ENCODE measurements at places on chromosomes 6 and 20.

DNA sequence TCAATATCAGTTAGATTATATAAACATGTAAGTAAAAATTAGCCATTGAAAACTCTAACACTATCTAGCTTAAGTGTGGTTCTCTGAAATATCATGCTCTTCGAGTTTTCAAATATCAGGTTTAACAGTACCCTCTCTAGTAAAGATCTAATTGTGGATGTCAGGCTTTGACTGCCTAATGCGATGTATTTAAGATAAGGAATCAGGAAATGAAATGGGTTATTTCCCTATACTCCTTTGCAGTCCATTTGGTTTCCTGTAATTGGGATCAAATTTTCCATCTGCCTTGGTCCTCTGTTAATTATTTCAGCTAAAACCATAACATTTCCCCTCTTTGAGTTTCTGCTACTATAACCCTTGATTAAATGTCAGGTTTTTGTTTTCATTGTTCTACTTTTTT is 361.3 kb upstream of the MMS22L start:
- DNase-seq, result no peak

DNA sequence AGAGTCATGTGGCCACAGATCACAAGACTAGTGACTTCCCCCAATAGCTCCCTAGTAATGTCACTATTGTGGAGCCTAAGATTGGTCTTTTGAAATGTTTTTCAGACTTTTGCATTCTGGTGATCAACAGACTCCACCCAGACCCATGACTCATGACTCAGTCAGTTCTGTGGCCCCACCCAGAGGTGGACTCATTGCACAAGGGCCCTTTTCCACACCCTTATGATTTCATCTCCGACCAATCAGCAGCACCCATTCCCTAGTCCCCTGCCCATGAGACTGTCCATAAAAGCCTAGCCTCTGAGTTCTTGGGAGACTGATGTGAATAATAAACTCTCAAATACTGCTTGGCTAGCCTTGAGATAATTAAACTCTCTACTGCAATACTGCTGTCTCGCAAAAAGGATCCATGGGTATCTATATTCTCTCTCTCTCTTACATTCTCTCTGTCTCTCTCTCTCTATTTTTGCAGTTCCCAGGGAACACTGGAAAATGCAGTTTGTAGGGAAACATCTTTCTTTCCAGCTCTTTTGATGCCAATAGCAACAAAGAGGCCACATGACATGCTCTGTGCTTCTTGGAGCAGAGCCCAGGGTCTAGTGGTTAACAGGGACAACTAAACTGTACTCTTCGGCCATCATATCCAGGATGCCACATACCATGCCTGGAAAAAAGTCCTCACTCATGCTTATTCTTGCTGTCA is 71.3 kb upstream of the IYD start:
- DNase-seq, result peak; percentile 43

GRCh38 chr6:5103250-5103649 is 18.1 kb downstream of the PPP1R3G start:
- no peak for DNase-seq

DNA sequence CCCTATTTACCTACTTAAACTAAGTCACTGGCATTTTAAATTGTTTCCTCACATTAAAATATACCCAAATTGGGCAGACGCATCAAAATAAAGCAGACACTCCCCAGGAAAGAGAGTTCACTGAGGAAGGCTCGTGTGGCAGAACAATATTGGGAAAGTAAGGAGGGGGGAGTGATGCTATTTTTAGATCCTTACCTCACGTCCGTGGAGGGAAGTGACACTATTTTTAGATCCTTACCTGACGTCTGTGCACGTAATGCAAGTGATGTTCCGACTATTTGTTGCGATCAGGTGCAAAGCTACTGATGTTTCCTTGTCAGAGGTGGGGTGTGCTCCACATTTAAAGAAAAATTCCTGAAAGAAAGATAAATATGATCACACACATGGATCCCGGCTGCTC is 699.2 kb upstream of the AGPAT4 start:
- DNase-seq, result no peak
